GM12864 (cell line): ENCODE measurements at places on chromosomes 7 and 10.
A peak's percentile ranks its signal among the peaks of the same experiment; 100 is the strongest.

- DNase-seq, result no peak
Measured at GRCh38 chr7:111390000-111390399, 172.3 kb downstream of the IMMP2L start.

DNA sequence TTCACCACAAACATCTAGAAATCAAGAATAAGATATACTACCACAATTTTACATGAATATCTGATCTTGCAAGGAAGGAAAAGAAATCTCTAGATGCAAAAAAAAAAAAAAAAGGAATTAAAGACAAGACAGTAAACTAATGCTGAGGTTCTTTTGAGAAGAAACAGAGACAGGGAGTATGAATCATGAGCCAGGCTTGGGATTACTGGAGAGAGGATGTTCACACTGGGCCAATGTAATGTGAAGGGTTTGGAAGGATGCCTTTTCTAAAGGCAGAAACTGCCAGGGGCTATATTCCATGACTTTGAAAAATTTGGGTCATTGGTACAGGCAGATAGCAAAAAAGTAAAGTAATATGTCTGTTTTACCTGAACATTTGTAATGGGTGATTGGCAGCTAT, 573.0 kb upstream of the IGFBP3 start:
- DNase-seq, result no peak

DNA sequence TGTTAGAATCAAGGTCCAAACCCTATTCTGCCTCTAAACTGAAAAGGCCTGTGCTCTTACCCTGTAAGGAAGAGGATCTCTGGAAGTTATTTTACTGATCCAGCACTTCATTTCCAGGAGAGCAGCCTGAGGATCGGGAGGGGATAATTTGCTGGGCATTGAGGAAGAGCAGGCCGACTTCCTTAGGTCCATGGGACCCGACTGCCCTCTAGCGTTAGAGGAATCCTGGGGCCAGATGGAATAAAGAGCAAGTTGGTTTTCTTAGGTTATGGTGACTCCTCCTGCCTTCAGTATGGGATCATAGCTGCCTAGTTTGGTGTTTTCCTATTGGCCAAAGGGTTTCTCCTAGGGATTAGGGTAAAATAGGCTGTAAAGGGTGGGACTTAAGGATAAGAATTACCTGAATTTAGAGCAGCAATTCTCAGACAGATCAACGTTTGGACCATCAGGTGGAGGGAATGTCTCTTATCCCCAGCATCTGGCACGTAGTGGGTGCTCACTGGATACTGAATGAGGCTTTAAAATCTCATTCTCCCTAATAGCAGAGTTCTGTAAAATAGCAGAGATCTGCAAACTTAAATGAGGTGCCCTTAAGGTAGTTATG, 40.0 kb upstream of the SORBS1 start:
- DNase-seq, result peak; percentile 30

- DNase-seq, result no peak
Measured at GRCh38 chr7:116340943-116341907, 130.9 kb downstream of the TES start.

DNA sequence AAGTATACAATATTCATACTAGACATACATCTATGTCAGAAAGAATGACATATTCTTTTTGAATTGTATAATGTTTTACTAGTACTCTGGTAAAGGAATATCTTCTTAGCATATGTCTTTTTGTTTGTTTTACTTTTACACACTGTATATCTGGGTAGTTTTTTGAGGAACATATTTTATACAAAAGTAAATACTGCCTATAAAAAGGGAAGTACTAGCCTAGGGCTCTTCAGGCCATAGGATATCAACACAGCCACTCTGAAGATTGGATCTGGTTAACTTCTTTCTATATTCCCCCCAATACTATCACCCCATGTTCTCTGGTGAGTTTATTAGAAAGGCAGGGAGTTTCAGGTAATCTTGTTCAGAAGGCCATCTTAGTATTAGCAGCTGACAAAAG, 134.6 kb downstream of the ZNF438 start:
- no peak for DNase-seq

GRCh38 chr10:35569111-35569707, 35.9 kb upstream of the GJD4 start:
- DNase-seq, result no peak

GRCh38 chr10:11874568-11875493, 51.7 kb downstream of the PROSER2 start:
- DNase-seq, result no peak

- DNase-seq, result no peak
Measured at GRCh38 chr7:104967595-104967994, 46.4 kb upstream of the KMT2E start.

DNA sequence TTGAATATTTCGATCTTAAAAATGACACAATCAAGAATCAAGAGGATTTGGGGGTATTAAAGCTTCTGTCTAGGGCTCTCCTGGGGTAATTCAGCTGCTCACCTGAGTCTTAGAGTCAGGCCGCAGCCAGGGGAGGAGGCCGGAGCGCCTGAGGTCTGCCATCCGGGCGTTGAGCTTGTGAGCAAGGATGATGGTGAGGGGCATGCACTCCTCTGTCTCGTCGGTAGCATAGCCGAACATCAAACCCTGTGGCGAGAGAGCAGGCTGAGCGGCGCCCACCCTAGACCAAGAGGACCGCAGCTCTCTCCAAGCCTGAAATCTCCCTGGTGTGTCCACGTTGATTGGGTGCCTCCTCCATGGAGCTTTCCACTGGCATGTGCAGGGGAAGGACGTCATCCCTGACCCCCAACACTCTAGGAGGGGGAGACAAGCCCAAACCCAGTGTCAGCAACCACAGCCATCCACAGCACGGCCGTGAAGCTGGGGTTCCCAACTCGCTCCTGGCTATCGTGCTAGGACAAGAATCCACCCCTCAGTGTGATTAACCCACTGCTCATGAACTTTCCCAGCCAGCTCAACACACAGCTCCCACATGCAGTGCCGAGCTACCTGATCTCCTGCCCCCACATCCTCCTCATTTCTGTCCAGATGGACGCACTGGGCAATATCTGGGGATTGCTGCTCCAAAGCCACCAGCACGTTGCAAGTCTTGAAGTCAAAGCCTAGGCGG, 9.2 kb downstream of the MAT1A start:
- DNase-seq, result no peak
